ENCODE measurements at places on chromosomes 16 and 17.

DNA sequence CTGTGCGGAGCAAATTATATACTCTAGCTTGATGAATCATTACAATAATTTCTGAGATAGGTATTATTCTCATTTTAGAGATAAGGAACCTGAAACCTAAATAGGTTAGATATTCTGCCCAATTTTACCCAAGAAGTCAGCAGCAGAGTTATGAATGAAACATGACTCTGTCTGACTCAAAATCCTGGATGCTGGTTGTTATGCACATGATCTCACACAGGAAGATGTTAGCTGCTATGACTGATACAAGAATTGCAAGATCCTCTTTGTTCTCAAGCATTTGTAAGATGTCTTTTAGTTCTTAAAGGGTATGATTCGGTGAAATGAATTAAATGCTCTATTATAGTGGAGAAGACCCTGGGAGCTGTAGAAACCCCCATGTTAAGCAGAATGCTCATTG lies 447.8 kb downstream of the KIF2B start:
- DNase-seq, result no peak

DNA sequence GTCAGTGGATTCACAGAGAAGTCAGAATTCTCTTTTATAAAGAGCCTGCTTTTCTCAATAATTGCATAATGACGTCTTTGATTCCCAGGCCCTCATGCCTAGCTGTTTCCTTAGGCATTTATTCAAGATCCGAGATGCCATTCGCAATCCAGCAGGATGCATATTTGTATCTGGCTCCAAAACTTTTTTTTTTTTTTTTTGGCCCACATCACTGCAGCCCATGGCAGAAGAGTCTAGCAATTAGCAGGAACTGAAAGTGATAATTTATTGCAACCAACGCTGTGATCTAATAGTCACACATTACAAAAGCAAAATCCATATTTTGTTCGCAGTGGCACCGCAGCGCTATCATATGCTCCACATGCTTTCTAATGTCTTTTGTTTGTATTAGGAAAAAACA lies 503.4 kb downstream of the MAF start:
- no peak for DNase-seq

- DNase-seq, result no peak
Observed at GRCh38 chr16:48562475-48562874, 47.5 kb downstream of the N4BP1 start.

- no peak for DNase-seq
Observed at GRCh38 chr16:11315510-11315909, 29.7 kb upstream of the RMI2 start.

DNA sequence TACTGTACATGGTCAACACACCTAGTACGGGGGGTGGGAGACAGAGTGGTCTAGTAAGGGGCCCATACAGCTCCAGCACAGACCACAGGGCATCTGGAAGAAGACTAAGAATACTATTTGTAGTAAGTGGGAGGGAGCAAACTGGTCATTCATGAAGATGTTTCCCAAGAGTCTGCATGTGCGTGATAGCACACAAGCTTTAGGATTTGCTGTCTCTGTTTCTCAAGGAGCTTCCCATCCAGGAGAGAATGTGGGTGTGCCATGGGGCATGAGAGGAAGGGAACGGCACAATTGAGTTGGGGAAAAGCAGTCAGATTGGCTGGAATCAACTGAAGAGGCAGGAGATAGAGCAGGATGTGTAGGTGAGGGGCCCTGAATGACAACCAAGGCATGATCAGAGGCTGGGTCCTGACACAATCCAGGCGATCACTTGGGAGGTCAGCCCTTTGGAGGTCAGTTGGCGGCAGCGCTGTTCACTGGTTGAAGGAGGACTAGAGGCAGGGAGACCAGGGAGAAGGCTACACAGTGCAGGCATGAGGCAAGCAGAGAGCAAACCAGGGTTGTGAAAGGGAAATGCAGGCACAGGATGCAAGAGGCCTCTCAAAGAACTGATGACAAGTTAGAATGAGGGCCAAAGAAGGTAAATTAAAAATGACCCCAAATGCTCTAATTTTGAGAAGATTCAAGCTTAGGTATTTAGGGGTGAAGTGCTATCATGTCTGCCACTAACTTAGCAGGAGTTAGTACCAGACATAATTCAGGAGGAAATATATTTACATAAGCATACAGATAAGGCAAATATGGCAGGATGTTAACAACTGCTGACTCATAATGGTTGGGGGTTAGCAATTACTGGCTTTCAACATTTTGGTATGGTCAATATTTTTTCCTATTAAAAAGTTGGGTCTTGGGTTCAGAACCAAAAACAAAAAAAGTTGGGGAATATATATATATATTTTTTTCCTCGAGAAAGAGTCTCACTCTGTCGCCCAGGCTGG lies 10.3 kb downstream of the UBE2O start:
- peak; percentile 72 for DNase-seq

- no peak for DNase-seq
Observed at GRCh38 chr16:4762205-4762604, 4.8 kb downstream of the ZNF500 start.

DNA sequence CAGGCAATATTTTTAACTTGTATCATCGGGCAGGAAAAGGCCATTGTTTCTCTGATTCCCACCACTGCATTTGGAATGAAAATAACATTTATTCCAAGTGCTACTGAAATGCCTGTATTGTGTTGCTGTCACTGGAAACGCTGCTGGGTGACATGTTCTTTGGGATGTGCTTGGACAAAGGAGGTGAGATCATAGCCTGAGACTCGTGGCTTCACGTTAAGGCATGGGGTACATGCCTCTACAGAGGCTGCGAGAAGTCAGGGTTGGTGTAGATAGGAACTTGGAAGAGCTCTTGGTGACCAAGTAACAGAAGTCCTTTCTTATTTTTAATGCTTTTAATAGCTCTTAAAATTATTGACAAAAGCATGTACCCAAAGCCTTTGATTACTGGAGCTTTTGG lies 58.8 kb upstream of the MAF start:
- DNase-seq, result no peak

- peak; percentile 66 for DNase-seq
Observed at GRCh38 chr17:10875430-10875851, 37.6 kb upstream of the PIRT start.

GRCh38 chr17:32007463-32008298 lies 498 bp downstream of the LRRC37B start:
- peak; percentile 80 for DNase-seq

DNA sequence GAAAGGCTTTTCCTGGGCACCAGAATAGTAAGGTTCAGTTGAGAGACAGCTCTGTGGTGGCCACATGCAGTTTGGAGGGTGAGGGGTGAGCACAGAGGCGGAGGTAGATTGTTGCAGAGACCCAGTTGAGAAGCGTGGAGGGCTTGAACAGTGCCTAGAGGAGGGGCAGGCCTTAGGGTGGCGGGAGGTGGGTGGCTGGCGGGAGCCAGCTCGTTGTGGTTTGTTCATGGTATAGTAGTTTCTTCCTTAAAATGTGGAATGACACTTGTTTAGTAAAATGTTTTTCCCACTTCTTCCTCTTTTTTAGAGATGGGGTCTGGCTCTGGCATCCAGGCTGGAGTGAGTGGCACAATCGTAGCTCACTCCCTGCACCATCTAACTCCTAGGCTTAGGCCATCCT lies 14.2 kb downstream of the USP10 start:
- DNase-seq, result peak; percentile 57

DNA sequence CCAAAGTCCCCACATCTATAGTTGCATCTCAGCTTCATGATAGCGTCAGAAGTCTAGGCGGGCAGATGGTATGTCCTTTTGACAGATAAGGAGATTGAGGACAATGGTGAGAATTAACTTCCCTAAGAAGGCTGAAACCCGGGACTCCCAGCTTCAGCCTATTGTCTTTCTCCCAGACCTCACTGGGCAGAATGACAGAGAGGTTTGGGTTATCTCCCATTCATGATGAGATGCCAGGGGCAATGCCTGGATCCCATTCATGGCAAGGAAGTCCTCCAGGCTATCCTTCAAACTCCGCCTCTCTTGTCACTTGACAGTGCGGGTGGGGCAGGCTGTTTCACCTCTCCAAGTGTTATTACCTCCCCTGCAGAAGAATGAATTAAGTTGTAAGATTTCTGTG lies 100.3 kb downstream of the IRX5 start:
- DNase-seq, result no peak

DNA sequence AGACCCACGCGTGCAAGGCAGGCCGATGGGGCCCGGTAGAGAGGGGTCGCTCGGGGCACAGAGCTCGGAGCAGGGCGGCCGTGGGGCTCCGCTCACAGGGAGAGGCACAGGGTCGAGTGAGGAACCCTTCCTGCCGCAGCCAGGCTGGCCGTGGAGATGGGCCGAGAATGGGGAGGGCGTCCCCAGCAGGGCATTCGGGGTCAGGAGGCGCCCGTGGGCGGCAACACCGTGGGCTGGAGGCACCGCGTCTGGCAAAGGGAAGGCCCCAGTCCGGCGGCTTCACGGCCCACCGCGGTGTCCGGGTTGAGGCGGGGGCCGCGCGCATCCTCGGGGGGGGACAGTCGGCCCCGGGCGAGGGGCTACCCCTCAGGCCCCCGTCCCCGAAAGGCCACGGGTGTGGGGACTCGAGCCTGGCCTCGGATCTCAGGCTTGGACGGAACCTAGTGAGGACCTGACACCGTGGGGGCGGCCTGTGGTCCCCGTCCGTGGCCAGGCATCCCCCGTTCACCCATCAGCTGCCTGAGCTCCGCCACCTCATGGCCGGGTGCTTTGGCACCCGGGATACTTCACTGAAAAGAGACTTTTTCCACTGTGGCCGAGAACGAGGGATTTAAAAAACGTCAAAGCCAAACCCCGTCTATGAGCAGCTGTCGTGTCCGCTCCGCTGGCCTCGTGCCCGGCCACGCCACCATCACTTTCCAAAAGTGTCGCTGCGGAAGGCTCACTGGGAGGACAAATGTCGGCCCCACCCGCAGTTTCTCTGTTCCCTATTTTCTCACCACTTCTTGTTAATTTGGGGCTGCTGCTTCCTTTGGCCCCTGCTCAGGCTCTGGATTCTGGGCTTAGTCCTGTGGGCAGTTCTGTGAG lies 73.6 kb downstream of the METRNL start:
- no peak for DNase-seq

DNA sequence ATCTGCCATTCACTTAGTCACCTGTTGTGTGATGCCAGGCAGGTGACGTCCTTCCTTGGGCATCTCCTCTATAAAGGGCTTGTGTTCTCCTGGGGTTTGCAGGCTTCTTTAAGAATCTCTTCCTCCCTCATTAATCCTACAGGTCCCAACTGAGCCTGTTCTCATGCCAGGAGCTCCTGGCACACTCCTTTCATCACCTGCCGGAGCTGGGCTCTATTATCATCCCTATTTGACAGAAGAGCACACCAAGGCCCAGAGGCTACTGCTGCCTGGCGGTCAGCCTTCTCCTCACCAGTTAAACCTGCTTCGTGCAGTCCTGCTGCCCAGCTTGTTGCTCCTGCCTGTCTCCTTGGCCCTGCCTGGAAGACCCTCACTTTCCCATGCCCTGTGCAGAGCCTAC lies 51.2 kb downstream of the RAI1 start:
- DNase-seq, result no peak

GRCh38 chr16:49365711-49366509 lies 7.7 kb upstream of the C16orf78 start:
- no peak for DNase-seq

DNA sequence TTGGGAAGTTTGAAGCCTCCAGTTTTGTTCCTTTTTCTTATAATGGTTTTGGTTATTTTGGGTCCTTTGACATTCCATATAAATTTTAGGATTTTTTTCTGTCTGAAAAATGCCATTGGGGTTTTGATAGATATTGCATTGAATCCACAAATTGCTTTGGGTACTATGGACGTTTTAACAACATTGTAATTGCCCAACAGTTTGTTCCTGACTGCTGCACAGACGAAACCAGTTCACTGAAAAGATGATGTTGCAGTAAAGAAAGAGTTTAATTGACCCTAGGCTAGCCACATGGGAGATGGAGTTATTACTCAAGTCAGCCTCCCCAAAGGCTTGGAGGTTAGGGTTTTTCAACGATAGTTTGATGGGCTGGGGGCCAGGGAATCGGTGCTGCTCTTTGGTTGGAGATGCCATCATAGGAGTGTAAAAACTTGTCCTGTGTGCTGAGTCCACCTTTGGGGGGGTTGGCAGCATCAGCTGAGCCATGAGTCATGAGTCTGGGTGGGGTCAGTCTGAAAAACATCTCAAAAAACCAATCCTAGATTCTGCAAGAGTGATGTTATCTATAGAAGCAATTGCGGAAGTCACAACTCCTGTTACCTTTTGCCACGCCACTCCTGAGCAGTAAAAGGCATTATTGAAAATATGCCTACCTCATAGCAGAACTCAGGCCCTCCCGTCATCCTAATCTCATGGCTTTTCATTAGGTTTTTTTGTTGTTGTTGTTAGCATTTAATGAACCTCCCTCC lies 2.7 kb upstream of the PRSS41 start:
- DNase-seq, result no peak

DNA sequence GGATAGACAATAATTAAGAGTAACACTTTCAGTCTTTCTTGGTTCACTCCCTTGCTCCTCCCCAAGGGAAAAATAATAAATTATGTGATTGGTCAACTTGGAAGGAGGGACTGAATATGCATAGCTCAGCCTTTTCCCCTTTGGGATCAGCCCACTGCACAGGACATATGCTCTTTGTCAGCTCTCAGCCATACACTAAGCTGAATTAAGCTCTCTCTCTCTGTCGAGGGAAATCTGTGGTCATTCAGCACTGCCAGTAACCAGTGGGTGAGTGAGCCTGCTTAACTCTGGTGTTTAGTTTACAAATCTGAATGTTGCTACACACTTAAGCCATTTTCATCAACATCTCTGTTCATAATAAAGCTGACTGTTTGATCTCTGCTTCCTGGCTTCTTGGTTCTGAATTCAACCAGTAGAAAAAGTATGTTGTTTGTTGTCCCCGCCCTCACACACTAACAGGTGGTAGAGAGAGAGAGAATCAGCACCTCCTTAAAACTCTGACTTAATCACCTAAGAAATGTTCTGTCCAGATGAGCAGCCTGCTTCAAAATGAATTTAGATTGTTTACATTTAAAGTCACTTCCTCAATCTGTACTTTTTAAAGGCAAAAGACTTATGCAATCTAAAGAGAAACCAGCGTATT lies 102.3 kb upstream of the C17orf78 start:
- peak; percentile 20 for DNase-seq

DNA sequence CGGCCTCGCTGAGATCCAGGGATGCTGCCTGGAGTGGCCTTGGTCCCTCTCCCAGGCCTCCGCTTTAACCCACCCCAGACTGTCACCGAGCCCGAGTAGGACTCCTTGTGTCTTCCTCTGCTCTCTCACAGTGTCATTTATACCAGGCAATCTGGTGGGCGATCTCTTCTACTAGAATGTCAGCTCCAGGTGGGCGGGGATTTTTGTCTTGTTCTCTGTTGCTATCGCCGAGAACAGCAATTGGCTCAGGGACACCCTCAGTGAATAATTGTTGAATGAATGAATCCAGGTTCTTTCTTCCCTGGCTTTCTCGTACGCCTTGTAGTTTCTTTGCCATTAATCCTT lies 591 bp downstream of the DHX38 start:
- DNase-seq, result peak; percentile 58

GRCh38 chr17:83151442-83152226 lies 72.2 kb downstream of the METRNL start:
- DNase-seq, result no peak

GRCh38 chr16:82072313-82072712 lies 37.3 kb downstream of the HSD17B2 start:
- DNase-seq, result no peak

All from hematopoietic multipotent progenitor cell treated with erythropoietin and hydrocortisone succinate and interleukin-3 and kit ligand, for 4 days (in vitro differentiated cells).